Effector CD8-positive, alpha-beta T cell (primary cell): ENCODE measurements at places on chromosomes 12 and 14.

GRCh38 chr12:110822821-110823415 lies 23.9 kb upstream of the CCDC63 start:
- DNase-seq, result no peak

GRCh38 chr12:122310626-122311333 lies 44.5 kb upstream of the VPS33A start:
- DNase-seq, result no peak

DNA sequence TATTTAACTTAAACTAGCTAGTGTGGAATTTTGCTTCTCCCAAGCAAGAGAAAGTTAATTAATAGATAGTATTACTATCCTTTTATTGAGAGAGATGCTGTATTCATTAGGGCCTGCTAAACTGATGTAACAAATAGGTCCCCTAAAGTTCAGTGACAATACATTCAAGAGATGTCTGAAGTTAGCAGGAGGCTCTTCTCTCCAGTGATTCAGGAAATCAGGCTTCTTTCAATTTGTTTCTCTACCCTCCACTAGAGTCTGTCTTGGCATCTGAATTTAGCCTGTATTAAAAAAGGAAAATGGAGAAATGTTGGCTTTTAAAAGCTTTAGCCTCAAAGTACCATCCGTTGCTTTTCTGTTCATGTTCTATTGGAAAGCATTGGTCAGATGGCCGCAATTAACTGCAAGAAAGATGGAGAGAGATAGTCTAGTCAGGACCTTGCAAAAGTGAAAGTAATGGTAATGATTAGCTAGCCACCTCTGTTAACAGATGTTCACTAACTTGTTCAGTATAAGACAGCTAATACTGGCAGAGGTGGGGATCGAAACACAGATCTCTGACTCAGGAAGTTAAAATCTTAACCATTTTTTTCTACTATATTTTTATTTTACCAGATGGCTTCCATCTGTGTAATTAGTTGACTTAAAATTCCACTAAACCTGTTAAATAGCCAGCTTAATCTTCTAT lies 786.8 kb downstream of the TMTC2 start:
- no peak for DNase-seq

DNA sequence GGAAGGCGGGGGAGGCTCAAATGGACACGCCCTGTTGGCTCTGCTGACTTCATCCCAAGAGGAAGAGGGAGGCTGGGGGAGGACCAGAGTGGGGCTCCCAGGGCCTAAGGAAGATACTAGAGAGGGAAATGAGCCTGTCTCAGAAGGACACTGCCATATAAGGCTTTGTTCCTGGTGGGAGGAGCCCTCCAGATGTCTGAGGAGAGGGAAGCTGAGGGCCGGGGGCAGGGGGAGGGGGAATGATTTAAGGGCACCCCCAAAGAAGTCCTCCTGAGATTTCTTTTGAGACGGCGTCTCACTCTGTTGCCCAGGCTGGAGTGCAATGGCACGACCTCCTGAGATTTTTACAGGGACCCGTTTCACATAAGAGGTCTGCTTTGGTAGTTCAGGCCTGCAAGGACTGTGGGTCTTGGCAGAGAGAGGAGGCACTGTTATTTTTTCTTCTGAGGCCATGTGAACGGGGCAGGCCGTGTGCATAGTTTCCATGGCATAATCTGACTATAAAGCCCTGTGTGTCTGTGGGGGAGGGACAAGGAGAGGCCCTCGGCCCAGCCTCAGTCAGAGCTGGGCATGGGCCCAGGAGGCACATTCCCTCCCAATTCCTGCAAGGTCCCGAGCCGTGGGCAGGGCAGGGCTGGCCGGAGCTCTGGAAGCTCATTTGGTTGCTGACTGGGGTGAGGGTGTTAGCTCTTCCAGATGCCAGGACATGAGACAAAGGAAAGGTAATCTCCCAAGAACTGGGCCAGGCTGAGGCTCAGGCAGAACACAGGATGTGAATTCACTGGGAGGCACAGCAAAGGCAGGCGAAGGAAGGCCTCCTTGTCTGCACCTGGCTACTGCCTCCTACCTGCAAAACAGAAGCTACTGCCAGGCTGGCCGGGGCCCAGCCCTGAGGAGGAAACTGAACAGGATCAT lies 22.2 kb upstream of the PLEKHG3 start:
- no peak for DNase-seq

- DNase-seq, result no peak
Measured at GRCh38 chr12:130459916-130460315, 122.2 kb downstream of the PIWIL1 start.

GRCh38 chr12:3293446-3294161 lies 197.4 kb upstream of the PRMT8 start:
- DNase-seq, result no peak

- DNase-seq, result no peak
Measured at GRCh38 chr14:105924951-105925591, 398.7 kb downstream of the TMEM121 start.

DNA sequence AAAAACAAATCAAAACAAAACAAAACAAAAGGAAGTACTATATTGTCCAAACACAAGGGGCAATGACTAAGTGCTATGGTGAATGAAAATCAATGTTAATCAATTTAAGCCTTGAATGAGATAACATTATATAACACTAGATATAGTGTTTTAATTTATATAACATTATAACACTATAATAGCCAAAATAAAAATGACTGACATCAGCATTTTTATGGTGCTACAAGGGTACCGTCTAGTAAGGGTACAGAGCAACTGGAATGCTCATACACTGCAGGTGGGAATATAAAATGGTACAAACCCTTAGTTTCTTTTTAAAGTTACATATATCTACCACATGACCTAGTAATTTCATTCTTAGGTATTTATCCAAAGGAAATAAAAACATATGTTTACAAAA lies 5.7 kb downstream of the NEDD8 start:
- DNase-seq, result no peak

GRCh38 chr12:48110691-48111311 lies 4.9 kb upstream of the SENP1 start:
- no peak for DNase-seq

GRCh38 chr14:33282331-33283230 lies 343.9 kb downstream of the NPAS3 start:
- no peak for DNase-seq

- DNase-seq, result no peak
Measured at GRCh38 chr12:87054226-87054625, 798.0 kb upstream of the MGAT4C start.

GRCh38 chr12:45243963-45244362 lies 28.1 kb downstream of the ANO6 start:
- DNase-seq, result no peak

GRCh38 chr12:51011955-51012354 lies 14.2 kb downstream of the SLC11A2 start:
- no peak for DNase-seq

- no peak for DNase-seq
Measured at GRCh38 chr12:41521872-41522379, 333.8 kb downstream of the PDZRN4 start.

GRCh38 chr14:104001003-104001402 lies 58.7 kb upstream of the RD3L start:
- no peak for DNase-seq

- DNase-seq, result no peak
Measured at GRCh38 chr14:66752109-66752508, 244.2 kb downstream of the GPHN start.

GRCh38 chr14:61654026-61654425 lies 41.3 kb upstream of the HIF1A start:
- DNase-seq, result no peak

GRCh38 chr14:23021434-23021833 lies 11.5 kb upstream of the C14orf93 start:
- DNase-seq, result no peak

DNA sequence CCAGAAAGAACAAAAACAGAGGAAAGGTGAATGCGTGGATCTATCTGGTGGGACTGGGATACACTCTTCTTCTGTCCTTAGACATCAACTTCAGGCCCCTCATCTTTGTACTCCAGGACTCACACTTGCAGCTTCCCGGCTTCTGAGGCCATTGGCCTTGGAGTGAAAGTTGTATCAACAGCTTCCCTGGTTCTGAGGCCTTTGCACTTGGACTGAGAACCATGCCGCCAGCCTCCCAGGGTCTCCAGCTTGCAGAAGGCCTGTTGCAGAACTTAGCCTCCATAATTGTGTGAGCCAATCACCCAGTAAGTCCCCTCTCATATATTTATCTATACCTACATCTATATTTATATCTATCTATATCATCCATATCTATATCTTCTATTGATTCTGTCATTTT lies 218.4 kb downstream of the SOX5 start:
- no peak for DNase-seq

DNA sequence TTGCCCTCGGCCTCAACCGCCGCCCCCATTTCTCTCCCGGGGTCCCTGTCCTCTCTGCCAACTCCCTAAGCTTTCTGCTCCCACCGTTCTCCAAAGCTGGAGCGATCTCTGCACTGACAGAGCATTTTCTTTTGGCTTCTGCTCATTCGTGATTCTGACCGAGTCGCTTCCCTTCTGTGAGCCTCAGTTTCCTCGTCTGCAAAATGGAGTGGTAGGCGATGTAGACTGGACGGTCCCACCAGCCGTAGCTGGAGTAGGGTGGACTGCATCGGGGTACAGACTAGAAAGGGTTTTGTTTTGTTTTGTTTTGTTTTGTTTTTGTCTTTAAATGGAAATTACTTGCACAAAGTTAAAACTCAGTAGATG lies 2.4 kb downstream of the VSX2 start:
- no peak for DNase-seq

GRCh38 chr12:65125247-65125646 lies 4.1 kb upstream of the WIF1 start:
- no peak for DNase-seq

GRCh38 chr12:27535318-27535717 lies 11.3 kb downstream of the PPFIBP1 start:
- no peak for DNase-seq

- no peak for DNase-seq
Measured at GRCh38 chr14:29242755-29243754, 476.5 kb downstream of the FOXG1 start.

DNA sequence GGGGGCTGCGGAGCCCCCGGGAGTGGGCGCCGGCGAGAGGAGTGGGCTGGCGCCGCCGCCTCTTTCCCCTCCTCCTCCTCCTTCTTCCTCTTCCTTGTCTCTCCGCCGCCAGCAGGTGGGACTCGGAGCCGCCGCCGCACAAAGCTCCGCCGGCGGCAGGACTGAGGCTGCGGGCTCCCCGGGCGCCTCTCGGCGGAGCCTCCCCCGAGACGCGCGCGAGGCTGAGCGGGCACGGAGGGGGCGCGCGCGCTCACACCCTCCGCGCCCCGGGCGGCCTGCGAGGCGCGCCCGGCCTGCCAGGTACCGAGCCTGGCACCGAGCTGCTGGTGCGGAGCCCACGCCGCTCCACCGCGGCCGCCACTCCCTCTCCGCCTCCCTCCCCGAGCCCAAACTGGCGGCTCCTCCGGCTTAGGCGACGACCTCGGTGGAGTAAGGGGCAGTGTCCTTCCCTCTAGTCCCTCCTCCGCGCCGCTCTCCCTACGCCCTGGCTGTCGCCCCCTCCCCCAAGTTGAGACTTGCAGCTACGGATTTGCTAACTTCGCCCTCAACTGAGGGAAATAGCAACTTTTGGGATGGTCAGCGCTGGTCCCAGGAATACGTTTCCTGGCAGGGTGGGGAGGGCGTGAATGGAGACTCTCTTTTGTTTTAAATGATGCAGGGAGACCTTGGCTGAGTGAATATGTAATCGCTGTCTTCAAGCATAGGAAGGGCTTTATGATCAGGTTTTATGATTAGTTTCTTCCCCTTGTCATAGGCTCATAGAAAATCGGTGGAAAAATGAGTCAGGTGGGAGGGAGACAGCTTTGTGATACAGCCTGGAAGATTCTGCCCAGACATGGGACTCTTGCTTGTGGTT lies 199.5 kb upstream of the CAND1 start:
- no peak for DNase-seq

- no peak for DNase-seq
Measured at GRCh38 chr12:13198876-13199275, 2.4 kb downstream of the EMP1 start.

GRCh38 chr14:52856139-52856538 lies 64.7 kb upstream of the GNPNAT1 start:
- DNase-seq, result no peak
